Activated T-helper 1 cell treated with anti-CD3 and anti-CD28 coated beads, Interleukin-2, amount 50 U/mL, for 16 hours (primary cell): ENCODE measurements at places on chromosomes 11 and 22.

- no peak for DNase-seq
Measured at GRCh38 chr22:40007853-40008710, 13.3 kb downstream of the FAM83F start.

DNA sequence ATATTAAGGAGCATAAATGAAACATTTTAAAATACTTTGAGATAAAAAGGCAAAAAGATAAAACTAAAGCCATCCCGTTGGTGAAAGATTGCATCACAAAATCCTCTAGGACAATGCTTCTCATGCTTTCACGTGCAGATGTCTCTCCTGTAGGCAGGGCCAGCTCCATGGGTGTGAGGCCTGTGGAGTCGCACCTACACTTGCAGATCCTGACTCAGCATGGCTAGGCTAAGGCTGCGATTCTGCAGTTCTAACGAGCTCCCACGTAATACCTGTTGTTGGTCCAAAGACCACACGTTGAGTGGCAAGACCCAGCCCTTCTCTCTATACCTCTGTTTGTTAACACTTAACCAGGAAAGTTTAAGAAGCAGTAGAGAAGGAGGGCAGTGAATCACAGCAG, 62.1 kb upstream of the CAPRIN1 start:
- no peak for DNase-seq

GRCh38 chr11:61850687-61851086, 22.6 kb downstream of the FADS2 start:
- no peak for DNase-seq

DNA sequence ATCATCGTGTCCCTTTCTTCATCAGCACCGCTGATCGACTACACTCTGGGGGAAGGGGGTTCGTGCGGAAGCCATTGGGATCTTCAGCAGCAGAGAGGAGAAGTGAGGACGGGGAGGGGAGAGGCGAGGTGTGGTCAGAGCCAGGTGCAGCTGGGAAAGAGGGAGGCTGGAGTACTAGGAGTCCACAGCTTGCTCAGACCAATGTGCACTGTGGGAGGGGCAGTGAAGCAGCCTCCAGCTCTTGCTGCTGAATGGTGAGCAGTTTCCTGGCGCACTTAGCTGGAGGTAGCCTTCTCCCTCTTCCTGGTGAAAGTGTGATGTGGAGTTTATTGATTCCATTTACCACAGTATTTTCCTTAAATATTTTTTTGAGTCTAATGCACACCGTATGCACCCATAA, 99.0 kb upstream of the NECTIN1 start:
- DNase-seq: no peak
